ACHN (cell line): ENCODE measurements at places on chromosomes 12 and 14.

DNA sequence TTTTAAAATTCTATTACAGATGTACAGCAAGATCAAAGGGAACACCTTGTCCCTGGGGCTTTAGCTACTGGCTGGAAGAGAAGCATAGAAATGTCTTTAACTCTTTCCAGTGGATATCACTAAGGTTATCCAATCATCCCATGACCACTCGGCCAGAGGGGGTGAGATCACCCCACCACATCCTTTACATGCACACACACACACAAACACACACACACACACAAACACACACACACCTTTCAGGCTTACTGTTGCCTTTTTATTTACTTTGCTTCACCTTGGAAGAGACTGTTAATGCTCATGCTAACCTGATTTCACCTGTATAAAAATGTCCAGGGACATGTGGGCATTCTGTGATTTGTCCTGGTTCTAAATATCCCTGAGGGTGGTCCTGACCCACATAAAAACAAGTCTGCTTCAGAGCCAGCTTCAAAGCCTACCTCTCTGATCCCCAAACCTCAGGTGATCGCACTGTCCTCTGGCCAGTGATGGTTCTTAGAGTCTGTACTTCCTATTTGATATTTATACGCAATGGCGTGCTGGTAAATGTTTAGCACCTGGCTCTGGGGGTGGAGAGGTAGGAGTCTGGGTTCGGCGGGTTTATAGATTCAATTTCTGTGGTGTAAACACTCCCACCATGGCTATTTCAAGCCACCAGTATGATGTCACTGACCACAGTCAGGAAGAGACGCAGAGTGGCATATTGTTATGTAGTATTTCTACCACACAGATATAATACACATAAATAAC lies 166.1 kb upstream of the EEA1 start:
- DNase-seq = no peak

- no peak for DNase-seq
Measured at GRCh38 chr12:43436597-43436996, 115.4 kb downstream of the ADAMTS20 start.

DNA sequence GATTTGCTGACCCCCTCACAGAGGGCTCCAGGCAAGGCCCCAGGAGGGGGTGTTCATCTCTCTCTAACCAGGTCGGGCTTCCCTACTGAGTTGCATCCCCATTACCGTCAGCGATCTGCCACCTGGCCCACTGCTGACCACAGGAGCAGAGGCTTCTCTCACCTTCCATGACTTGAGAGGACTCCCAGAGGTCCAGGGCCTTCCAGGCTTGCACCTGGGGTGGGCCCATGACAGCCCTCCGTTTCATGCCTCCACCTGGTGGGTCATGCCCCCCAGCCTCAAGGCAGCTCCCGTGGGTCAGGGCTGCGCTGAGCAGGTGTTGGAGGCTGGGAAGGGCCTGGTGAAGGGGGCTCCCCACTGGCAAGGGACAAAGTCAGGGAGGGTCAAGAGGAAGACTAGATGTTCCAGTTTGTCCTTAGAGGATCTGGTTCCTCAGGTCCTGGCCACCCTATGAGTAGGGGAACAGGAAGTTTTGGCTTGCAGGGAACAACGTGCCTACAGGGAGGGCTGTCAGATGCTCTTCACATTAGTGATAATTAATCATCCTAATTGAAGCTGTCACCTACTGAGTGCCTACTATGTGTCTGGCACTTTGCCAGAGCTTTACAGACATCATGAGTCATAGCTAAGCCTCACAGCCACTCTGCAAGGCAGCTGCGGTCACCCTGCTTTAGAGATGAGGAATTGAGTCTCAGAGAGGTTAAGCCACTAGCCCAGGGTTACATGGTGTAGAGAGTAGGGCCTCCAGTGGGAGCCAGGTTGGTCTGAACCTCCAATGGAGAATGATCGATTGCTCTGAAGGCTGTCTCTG lies 13.8 kb downstream of the NFKBIA start:
- DNase-seq = no peak

GRCh38 chr12:128245121-128245520 lies 21.8 kb upstream of the TMEM132C start:
- no peak for DNase-seq

GRCh38 chr12:39314547-39314946 lies 128.4 kb downstream of the KIF21A start:
- no peak for DNase-seq

DNA sequence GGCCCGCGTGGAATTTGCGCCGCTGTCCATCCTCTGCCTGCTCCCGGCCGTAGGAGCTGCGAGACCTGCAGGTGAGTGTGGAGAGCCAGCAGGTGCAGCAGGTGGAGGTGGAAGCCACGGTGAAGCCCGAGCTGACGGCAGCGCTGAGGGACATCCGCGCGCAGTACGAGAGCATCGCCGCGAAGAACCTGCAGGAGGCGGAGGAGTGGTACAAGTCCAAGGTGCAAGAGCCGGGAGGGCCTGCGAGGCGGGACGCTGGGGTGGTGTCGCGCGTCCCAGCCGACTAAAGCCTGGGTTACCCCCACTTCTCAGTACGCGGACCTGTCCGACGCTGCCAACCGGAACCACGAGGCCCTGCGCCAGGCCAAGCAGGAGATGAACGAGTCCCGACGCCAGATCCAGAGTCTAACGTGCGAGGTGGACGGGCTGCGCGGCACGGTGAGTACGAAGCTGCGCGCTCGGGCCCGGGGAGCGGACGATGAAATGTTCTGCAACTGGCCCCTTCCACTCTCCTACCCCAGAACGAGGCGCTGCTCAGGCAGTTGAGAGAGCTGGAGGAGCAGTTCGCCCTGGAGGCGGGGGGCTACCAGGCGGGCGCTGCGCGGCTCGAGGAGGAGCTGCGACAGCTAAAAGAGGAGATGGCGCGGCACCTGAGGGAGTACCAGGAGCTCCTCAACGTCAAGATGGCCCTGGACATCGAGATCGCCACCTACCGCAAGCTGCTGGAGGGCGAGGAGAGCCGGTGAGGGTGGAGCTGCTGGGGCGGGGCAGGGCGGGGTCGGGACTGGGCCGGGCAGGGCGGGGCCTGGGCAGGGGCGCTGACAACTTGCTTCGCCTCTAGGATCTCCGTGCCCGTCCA lies 2.1 kb downstream of the PRPH start:
- peak; percentile 83 for DNase-seq

DNA sequence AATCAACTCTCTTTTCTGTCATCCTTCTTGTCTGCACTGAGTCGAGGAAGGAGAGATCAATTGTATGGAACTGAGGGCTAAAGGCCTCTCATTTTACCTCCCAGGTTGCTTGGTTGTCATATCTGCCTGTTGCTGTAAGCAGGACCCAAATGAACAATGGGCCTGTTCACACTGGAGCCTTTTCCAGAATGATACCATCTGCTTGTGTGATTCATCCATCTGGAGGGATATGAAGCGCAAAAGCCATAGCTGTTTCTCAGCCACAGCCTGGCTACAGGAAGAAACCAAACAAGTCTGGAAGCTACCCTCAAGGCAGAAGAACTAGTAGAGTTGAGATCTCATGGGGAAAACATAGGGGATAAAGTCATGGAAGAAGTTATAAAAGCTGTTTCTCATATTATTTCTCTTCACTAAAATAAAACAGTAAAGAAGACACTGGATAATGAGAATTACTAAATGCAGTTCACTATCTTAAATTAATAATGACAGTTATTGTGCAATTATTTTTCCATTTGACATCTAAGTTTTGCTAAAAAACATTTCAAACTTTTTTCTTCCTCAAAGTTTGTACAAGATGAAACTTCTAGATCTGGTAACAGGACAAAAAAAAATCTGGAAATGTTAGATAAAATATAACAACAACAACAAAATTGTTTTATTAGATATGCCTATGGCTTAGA lies 106.3 kb downstream of the SPTSSA start:
- no peak for DNase-seq

- no peak for DNase-seq
Measured at GRCh38 chr12:89038831-89039512, 313.3 kb downstream of the DUSP6 start.

DNA sequence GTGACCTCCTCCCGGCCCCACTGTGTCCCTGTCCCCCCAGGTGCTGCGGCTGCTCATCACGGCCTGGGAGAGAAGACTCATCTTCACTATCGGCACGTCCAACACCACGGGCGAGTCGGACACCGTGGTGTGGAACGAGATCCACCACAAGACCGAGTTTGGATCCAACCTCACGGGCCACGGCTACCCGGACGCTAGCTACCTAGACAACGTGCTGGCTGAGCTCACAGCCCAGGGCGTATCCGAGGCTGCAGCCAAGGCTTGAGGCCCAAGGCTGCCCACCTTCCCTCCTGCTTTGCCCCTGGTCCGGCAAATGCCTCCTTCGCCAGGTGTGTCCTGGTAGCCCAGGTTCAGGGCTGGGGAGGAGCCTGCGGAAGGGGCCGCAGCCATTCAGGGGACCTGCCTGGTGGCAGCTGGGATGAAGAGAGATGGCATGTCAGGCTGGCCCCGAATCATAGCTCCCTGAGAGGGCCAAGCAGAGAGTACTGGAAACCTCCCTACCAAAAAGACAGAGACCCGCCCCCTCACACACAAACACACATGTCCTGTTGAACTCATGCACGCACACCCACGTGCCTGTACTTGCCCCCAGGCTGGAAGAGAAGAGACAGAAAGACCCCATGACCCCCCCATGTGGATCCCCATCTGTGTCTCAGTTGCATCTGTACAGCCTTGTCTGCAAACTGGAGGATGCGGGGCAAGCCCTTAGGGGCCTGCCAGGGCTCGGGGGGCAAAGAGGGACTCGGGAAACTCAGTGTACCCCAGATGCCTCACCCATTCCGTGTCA lies 38.7 kb downstream of the RASAL1 start:
- no peak for DNase-seq

DNA sequence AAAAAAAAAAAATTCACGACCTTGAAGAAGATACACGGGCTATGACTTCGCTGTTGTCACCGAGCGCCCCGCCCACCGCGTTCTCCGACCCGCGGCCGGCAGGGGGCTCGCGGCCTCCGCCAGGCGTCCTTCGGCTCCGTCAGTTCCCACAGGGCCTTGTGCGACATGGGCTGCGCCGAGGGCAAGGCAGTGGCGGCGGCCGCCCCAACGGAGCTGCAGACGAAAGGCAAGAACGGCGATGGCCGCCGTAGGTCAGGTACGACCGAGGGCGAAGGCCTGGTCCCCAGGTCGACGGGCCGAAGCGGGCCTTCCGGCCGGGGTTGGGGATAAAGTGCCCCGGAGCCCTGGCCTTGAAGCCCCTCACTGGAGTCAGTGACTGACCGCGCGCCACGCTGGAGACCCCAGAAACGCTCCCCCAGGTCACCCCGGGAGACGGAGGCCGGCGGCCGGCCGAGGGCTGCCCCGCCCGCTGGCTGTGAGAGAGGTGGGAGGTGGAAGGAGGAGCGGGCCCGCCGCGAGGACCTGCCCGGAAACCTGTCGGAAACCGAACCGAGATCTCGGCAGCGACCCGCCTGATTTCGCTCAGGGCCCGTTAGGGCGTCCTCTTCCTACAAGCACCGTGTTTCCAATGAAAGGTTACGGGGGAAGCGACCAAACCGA lies at the start of gene TXNRD1:
TSS of gene TXNRD1 (plus strand) at position 142 of the 660 bp plus-strand sequence. CDS start at position 166, 24 bp downstream.
- DNase-seq = peak; percentile 86

- peak; percentile 56 for DNase-seq
Measured at GRCh38 chr14:21917699-21918436, 244.2 kb upstream of the OR4E1 start.

DNA sequence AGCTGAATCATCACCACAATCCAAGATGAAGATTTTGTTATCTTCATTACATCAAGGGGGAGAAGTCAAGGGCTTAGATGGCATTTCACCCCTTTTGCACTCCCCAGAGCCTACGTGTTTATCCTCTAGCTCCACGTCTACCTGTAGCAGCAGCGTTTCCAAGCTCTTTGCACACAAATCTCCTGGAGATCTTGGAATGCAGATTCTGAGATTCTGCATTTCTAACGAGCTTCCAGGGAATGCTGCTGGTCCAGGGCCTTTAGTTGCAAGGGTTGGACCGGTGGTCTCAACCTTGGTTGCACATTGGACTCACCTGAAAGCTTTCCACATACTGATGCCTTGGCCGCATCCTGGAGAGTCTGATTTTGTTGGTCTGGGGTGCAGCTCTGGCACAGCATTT lies 49.5 kb upstream of the STON2 start:
- DNase-seq = no peak

DNA sequence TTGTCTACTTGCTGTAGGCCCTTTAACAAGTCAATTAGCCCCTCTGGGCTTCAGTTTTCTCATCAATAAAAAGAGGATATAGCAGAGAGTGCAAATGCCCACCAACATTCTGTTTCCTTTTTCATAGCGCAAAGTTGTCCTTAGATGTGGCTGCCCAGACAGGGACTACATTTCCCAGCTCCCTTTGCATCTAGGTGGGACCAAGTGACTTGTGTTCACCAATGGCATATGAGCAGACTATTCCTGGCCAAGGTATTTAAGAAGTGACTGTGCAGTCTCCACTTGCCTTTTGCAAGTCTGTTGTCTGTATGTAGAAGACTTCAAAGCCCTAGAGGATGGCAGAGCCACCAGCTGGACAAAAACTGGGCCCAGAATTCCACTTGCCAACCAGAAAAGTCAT lies 59.7 kb downstream of the DAO start:
- DNase-seq = peak; percentile 13

DNA sequence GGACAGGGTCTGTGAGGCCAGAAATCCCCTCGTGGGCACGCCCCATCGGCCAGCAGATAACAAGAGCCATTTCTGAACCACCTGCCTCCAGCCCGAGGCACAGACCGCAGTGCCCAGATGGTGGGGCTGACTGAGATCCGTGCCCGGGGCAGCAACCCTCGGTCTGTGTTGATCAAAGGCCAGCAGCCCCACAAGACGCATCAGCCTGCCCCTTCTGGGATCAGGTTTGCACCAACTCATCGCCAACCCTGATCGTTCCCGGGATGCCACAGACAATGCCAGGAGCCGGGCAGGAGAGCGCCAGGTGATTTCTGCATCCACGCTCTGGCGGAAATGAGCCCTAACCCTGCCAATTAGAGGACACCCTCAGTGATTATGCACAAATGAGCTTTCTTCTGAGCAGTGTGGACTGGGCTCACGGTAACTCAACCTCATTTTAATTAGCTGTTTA lies 64.5 kb downstream of the TESC start:
- DNase-seq = no peak

DNA sequence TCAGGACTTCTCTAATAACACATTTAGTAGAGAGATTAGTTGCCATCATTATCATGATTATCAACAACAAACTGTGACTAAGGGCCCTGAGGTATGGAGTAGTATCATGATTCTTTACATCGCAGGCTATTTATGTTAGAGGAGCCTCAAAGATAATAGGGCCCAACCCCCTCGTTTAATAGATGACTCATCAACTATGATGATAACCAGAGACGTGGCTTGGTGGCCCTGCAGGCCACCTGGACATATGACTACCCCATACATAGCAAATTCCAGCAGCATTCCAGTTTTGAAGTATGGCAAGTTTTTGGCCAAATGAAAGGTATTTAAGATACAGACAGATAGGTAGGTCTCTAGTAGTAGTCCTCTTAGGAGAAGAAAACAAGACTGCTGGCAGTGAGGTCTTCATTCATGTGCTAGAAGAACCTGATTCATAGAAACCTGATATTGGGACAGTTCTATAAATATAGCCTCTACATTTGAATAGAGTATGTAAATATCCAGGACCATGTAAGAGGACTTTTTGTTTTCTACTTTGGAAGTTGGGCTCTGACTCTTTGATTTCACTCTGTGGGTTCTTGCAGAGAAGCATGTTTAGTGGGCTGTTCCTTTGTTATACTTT lies 5.6 kb downstream of the RIC8B start:
- DNase-seq = peak; percentile 21

- DNase-seq = no peak
Measured at GRCh38 chr12:92416385-92416812, 270.8 kb upstream of the BTG1 start.

GRCh38 chr12:126667339-126667738 lies 1599.6 kb upstream of the TMEM132C start:
- no peak for DNase-seq
